ENCODE measurements at places on chromosomes 12 and 14. TPM values are rescaled to one million over a fixed set of nuclear protein-coding genes. Genes with fewer than 3 reads are reported as not detected.
A peak's percentile ranks its signal among the peaks of the same experiment; 100 is the strongest.

DNA sequence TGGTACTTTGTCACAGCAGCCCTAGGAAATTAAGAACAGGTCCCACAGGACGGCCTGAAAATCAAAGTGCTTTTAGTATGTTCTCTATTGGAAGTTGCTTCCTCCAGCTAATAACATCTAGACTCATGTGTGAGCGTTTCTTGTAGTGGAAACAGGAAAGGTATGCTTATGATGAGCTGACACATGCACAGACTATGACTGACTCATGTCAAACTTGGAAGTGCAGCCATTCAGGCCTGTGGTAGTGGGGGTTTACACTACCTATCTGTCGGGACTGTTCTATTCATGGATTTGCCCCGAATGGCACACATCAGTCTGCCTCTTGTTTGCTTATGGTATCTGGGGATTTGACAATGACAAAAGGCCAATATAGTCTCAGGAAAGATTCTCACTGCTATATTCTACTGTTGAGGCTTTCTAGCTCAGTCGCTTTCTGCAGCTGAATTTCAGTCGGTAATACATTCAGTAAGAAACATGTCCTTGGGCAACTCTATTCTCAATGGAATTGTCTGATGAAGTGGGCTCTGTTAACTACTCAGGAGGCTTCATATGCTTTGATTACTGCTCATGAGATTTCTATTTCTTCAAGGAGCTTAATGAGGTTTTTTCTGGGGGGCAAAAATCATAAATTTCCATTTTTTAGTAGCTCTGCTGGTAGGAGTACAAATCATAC is 270.3 kb upstream of the DAAM1 start:
- DNase-seq, result no peak
- no peak overlapping the region for H3K27ac ChIP-seq
- no peaks in the 10 kb centered on the region for H3K27me3 ChIP-seq
- no peaks in the 10 kb centered on the region for H3K36me3 ChIP-seq

DNA sequence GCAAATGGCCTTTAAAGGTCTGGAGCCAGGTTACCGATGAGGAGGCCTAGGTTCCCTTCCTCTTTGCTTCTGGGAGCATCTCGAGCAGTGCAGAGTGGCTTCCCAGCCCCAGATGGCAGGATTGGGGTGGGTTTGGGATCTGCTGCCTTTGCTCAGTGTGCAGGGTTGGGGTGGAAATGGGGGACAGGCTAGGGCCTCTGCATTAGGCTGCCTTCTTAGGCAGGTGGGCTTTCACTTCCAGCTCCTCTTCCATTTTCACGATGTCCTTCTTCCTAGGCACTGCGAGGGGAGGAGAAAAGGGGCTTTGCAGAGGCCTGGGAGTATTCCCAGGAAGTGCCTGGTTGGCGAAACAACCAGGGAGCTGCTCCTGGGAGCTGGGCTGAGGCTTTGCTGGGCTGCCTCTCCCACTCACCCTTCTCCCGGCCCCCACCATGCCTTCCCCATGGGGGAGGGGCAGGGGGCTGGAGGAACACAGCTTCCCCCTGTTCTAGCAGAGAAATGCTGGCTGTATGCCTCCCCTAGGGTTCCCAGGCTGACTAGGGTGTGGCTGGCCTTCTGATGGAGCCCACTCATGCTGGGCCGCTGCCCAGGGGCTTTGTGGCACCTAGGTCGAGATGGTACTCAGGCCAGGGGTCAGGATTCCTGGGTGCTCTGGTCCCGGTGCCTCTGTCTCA is 2.4 kb downstream of the NR4A1 start:
- H3K27me3 ChIP-seq, result no peaks in the 10 kb centered on the region
- H3K27ac ChIP-seq, result peak overlapping the region; percentile 97
- H3K4me3 ChIP-seq, result peak overlapping the region; percentile 75
- DNase-seq, result no peak

GRCh38 chr12:109523504-109523903 is 46.1 kb downstream of the UBE3B start:
- DNase-seq, result no peak
- peaks cover 97% of the 10 kb centered on the region for H3K36me3 ChIP-seq
- H3K27me3 ChIP-seq, result no peaks in the 10 kb centered on the region
- no peak overlapping the region for H3K27ac ChIP-seq
- H3K4me3 ChIP-seq, result no peak overlapping the region

The MORN3 gene
- total RNA-seq, result 0.17 TPM

The NTF3 gene
- not detected for total RNA-seq

GRCh38 chr12:104249017-104249416 is 33.4 kb downstream of the TXNRD1 start:
- no peaks in the 10 kb centered on the region for H3K27me3 ChIP-seq
- H3K27ac ChIP-seq, result no peak overlapping the region
- no peaks in the 10 kb centered on the region for H3K4me1 ChIP-seq

The PPM1H gene
- total RNA-seq, result 3.0 TPM

DNA sequence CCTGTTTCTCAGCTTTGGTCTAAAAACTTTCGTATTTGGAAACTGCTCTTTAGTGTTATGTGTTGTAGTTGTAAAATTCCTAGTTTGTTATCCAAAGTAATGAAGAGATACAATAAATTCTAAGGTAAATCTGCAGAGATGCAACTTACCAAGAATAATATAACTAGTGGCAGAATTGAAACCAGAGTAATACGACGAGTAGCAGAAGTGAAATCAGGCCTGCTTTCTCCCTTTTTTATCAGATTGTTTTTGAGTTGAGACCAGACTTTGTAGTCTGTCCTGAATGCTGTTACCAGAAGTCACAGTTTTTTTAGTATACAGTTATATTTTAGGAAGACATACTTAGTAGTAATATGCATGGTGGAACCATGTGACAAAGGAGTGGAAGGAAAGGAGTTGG is 12.5 kb downstream of the PAPOLA start:
- no peak overlapping the region for H3K27ac ChIP-seq
- H3K36me3 ChIP-seq, result no peaks in the 10 kb centered on the region
- no peaks in the 10 kb centered on the region for H3K27me3 ChIP-seq
- H3K4me1 ChIP-seq, result peaks cover 53% of the 10 kb centered on the region
- no peak overlapping the region for H3K4me3 ChIP-seq

The CCDC175 gene
- total RNA-seq, result not detected

All from esophagus muscularis mucosa (tissue), 4 donors.